Inflammatory macrophage treated with lipopolysaccharide for 4 hours (primary cell): ENCODE measurements at places on chromosomes 6 and 20.

- no peak for DNase-seq
These were observed 29.4 kb downstream of the RALGAPA2 start for GRCh38 chr20:20683020-20683419.

DNA sequence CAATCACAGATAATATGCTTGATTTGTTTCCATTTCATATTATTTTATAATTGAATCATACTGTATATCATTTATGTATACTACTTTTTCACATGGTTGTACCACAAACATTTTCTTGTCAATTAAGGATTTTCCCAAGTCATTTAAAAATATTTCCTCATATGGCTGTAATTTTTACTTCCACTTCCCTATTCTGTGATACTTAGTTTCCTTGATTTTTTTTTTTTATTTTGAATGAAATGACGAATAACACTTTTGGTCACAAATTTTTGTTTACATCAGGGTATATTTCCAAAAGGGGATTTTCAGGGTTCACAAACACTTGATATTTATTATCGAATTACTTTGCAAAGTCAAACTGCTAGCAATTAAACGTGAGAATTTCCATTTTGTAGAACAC, 515.6 kb downstream of the KIF16B start:
- peak; percentile 68 for DNase-seq

DNA sequence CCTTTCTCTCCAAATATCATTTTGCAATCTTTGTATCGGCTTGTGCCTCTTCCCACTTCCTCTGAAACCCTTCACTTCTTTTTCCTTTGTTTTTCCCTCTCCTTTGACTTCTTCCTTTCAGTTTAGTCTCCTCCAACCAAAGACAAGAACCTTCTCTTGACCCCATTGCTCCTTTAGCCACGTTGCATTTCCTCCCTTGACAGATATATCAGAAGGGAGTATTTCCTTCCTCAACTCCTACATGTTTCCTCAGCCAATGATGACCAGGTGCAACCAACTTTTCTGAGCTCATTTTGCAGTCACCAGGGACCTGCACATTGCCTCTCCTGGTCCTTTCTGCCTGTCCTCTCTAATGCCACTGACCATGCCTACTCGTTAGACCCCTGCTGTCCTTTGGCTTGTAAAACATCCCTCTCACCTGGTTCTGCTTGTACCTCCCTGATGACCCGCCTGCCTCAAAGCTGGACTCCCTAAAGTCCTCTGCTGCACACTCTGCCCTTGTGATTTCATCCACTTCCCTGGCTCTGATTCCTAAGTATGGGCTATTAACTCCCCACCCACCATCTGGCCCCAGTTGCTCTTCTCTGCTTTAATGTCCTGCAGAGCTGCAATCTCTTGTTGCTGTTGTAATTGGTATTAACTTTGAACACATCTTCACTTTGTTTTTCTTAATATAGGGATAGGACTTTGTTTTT, 27.4 kb downstream of the SLC22A16 start:
- DNase-seq: peak; percentile 27

DNA sequence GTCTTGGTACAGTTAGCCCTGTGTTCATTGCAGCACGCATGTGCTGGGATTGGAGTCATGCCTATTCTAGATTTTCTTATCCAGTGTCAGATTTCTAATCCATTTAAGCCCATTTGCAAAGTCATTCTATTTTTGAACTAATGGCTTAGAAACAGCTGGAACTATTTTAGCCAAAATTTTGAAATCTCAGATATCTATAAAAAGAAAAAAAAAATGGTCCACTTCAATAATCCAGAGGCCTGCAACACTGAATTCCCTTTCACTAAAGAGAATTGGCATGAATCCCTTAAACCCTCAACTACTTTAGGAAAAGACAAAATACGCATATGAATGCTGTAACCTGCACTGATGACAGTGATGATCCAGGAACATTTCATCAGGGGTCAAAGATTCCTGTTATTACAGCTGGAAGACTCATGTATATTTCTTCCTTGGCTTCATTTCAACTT, 1.5 kb downstream of the COL21A1 start:
- DNase-seq: no peak

DNA sequence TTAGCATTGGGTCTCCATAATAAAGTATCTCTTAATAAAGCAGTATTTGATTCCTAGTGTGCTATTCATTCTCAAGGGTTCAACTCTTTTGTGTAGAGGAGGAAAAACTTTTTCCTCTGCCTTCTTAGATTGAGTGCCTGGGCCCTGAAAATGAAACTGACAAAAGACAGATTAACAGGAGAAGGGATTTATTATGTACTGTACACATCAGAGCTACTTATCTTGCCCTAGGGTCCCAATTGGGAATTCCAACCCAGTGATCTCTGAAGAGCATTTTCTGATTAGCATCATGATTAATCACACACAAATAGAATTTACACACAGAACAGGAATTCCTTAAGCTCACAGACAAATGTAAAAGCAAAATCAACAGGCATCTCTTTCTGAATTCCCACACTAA, 128.9 kb downstream of the CD164 start:
- DNase-seq: no peak

DNA sequence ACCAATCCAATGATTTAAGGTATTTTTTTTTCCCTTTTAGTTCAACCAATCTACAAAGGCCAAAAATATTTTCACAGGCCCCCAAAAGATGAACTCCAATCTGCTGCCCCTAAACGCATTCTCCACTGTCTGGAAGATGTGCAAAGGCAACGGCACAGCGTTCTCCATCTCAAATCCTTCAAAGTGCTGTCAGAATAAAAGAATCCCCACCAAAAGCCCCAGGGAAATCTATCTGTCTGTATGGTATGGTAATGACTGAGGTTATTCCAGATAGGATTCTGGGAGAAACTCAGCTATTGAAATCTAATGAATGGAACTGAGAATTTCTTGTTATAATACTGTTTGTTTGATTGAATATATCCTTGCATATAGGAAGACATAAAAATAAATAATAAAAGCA, 217.8 kb upstream of the CCN2 start:
- DNase-seq: no peak

DNA sequence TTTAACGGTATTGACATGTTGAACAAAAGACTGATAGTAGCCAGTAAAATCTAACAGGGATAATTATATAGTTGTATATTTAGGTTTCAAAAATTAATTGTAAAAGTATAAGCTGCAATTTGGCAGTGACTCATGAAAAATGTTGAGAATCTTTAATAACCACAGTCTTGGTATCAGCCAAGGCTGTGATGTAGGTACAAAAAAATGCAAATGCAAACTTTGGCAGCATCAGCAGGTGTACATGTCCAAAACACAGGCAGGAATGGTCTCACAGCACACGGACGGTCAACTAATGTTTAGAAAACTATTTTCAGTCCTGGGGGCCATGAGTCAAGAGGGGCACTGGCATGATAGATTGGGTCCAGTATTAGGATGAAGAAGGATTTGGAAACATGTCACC, 58.5 kb upstream of the BEND3 start:
- no peak for DNase-seq

DNA sequence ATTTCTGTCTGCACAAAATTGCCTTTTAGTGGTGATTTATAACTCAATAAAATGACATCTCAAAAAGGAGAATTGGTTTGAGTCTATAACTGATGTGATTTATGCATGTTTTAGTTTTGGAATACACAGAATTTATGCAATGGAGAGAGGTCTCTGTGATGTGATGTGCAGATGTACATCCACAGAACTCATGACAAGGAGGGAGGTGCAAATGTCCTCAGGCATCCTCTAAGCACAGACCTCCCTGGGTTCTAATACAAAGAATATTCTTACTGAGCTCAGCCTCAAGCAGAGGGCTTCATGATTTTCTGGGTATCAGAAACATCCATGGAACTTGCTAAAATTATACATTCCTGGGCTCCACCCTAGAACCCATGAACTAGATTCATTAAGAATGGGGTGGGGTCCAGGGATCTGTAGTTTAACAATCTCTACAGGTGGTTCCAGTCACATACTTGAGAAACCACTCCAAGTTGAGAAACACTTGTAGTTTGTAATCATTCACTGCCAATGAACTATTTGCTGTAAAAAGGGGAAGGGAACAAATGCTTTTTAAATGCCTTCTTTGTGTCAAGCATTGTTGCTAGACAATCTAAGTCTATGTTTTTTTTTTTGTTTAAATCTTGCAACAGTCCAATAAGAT, 60.2 kb upstream of the NEDD9 start:
- DNase-seq: peak; percentile 39

DNA sequence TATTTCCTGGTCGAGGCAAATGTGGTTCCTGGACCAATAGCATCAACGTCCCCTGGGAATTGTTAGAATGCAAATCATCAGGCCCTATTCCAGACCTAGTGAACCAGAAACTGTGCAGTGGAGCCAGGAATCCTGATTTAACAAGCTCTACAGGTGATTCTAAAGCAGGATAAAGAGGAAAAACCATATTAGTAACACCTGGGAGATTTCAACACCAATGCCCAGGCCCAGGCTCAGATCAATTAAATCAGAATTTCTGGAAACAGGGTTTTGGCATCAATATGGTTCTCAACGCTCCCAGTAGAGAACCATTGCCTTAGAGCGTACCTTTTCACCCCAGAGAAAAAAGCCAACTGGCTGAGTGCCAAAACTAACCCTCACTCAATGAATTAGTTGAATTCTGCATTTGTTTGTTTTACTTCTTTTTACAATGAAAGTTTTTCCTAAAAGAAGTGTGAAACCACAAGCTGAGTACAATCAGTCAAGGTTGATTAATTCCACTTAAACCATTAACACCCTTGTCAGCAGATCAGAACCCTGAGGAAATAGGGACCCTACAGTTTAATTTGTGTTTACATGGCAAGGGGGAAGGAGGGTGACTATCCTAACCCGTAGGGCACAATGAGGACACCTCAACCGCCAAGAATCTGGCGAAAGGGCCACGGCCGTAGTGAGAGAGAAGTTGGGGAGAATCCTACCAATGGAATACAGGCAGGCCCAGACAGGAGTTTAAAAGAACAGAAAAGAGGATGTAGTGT, 34.9 kb upstream of the LOC128125822 start:
- DNase-seq: no peak

GRCh38 chr6:131135244-131136020, at the start of gene AKAP7:
TSS of gene AKAP7 (plus strand) at chr6:131135467. CDS start at chr6:131135764, 297 bp downstream.
- peak; percentile 74 for DNase-seq

DNA sequence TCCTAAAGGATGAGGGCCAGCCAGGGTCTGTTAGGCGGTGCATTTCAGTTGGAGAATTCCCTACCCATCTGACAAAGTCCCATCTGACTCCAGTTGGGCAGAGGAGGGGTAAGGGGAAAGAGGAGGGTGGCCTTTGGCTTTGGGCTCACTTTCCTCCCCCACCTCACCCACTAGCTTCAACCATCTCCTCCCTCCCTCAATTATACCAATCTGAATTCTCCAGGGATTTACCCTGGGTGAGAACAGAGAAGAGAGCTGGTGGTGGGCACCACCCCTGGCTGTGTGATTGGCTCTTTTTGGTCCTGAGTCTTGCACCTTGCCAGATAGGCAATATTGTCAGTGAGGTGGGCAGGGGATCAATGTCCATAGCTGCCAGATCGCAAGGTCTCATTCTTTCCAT, 3.2 kb downstream of the HMGA1 start:
- no peak for DNase-seq

DNA sequence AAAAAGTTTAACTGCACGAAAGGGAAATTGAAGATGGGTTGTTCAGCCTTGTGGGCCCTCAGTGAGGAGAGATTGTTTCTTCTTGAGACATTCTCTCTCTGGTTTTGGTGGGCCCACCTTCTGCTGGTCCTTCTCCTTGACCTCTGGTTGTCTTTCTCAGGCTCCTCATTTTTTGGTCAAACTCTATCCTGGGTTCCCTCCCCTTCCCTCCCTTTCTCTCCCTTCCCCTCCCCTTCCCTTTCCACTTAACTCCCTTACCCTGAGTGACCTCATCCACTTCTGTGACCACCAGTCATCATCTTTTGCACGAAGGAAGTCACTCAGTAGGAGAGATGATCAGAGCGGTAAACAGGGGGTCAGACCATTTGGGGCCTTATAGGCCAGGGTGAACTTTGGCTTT, 71.5 kb upstream of the RALY start:
- DNase-seq: no peak

- no peak for DNase-seq
These were observed 81.3 kb upstream of the COL21A1 start for GRCh38 chr6:56328728-56329090.

- no peak for DNase-seq
These were observed 286.0 kb downstream of the ADGB start for GRCh38 chr6:146884728-146885127.

DNA sequence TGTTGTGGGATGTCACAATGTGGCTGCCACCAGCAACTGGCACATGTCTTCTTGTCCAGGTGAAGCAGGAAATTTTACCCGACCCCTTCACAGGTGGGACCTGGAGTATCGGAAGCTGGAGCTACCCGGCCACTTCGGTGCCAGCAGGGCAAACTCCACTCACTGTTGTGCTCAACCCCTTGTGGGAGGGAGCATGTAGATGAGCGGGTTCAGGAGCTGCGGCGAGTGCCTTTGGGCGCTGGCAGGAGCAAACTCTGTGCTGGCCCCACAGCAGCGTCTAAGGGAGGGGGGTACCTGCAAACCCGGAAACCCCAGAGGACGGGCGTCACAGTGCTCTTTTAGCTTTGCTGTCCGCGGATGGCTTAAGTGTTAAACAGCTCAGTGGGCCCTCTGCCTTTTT, 20.7 kb upstream of the SULF2 start:
- no peak for DNase-seq

DNA sequence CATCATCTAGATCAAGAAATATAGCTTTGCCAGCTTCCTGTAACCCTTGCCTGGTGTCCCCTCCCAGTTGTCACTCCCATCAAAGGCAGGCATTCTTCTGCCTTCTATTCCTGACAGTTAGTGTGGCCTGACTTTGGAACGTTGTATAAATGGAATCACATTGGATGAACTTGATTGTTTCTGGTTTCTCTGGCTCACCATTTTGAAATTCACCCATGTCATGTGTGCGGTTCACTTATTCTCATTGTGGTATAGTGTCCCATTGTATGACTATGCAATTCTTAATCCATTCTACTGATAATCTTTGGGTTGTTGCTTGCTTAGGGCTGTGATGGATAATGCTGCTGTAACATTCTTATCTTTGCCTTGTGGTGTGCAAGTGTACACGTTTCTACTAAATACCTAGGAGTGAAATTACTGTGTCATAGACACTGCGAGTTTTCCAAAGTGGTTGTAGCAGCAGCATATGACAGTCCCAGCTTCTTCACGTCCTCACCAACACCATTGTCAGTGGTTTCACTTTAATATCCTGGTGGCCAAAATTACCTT, 73.2 kb downstream of the VEGFA start:
- no peak for DNase-seq

DNA sequence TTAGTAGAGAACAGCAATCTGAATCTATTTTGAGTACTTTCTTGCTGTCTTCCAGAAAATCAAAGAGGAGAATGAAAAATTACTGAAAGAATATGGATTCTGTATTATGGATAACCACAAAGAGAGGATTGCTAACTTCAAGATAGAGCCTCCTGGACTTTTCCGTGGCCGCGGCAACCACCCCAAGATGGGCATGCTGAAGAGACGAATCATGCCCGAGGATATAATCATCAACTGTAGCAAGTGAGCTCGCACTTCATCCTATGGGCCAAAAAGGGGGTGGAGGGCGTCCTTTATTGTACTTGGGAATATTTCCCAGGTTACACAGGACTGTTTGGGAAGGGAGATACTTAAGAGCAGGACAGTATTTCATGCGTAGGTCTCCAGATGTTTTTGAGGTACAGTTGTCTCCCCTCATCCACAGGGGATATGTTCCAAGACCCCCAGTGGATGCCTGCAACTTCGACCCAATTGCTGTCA, 37.3 kb upstream of the PLCG1 start:
- DNase-seq: no peak
